NCI-H1417 (cell line): ENCODE measurements at places on chromosomes 3 and 15.

GRCh38 chr3:181455276-181455675 lies 256.4 kb upstream of the SOX2 start:
- no peak for DNase-seq

DNA sequence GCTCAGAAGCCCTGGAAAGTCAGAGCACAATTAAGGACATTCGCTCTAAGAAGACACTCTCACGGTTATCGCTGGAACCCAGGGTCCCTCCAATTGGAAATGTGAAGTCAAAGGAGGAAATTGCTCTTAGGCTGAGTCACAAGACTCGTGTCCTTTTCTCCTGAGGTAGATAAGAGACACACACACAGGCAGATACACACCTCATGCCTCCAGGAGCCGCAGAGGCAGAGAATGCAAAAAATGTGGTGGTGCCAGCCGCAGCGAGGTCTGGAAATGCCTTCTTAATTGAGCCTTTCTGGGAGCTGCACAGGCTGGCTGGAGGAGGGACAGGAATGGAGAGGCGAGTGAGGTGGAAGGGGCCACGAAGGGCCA lies 189.3 kb downstream of the OPA1 start:
- DNase-seq = no peak

GRCh38 chr15:59174835-59175831 lies 31.5 kb upstream of the LDHAL6B start:
- peak; percentile 67 for DNase-seq

DNA sequence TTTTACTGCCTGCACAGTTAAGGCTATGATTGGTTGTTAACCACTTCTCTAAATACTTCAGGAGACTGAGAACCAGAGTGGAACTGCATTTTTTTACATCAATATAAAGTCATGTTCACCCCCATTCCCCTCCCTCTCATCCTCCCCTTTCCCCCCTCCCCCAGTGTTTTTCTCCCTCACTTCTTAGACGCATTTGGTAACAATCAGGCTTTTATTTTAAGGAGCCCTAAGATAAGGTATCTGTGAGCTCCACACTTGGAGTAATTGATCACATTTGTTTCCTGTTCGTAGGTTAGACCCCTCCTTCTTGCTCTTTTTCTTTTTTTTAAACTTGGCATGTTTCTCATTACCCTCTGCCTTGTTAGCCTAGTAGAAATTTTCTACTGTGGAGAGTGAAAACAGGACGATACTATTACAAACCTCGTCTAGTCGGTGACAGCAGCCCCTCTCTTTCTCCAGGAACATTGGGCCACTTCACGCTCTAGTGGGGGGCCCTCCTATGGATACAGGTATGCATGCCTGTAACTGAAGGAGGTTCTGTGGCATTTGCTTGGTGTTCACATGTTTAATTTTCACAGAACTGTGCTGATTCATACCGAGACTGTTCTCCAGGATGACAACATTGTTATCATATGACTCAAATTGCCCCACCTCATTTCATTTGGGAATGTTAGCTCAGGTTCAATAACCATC lies 314.4 kb downstream of the MECOM start:
- DNase-seq = no peak

DNA sequence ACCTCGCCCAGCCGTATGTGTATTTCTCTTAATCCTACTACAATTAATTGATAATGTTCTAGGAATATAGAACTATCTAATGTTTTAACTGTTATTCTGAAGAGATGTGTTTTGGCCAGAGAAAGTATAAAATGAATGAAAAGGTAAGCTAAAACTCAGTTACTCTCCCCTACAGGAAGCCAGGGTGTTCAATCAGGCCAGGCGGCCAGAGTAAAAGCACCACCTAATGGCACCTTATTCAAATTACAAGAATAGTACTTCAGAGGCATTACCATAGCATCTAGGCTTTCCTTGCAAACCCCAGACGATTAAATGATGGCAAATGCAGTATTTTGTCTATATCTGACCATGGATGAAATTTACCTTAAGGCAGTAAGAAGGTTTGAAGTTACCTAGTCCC lies 10.4 kb downstream of the SLC12A8 start:
- DNase-seq = no peak

DNA sequence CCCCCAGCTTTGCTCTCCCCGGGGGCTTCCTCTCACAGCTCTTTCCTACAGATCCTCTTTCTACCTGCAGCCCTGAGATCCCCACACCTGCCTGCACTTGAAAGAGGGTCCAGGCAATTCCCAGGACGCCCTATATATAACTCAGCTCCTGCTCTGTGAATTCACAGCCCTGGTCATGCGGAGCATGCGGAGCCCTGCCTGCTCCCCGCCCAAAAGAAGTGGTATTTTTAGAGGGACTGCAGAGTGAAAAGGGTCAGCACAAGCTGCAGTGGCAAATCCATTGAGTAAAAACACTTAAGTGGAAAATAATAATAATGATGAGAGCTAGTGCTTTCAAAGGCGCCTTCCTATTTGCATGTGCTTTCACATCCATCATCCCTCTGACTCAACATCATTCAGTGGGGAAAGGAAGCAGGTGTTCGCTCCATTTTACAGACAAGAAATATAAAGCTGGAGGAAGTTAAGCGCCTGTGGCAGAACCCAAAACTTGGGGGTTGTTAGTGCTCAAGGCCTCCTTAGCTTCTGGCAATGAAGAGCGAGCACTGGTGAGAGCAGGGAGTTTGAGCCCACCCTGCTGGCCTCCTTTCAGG lies 76.3 kb upstream of the LIPC start:
- DNase-seq = peak; percentile 73

DNA sequence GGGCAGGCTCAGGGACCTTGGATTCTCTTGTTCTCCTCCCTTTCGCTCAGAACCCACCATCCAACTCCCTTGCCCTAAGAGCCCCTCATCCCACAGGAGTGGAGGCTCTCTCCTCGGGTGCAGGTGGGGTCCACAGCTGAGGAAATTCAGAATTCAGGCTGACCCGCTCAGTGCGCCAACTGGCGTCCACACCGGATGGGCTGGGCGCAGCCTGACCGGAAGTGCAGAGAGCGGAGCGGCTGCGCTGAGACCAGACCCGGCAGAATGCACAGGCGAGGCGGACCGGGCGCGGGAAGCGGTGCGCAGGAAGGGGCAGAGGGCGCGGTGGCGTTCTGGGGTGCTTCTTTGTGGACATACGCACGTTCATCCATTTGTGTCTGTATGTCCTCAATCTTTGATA lies 210.4 kb upstream of the NDN start:
- no peak for DNase-seq

DNA sequence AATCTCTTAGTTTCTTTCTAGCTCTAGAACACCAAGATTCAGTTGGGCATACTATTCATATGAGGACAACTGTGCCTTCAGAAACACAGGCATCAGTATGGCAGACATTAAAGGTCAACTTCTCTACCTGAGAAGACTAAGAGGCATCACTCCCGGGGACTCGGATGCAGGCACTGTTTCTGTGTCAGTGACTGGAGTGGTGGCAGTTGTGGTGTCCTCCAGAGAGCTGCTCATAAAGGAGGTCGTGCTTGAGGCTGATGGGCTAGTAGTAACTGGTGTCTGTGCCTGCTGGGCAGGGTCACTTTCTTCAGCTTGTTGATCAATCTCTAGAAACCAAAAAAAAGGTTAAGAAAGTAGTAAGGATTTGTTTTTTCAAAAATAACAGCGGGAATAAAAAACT lies 75.2 kb downstream of the FBXL22 start:
- DNase-seq = no peak

GRCh38 chr3:97974996-97975395 lies 2.8 kb upstream of the RIOX2 start:
- no peak for DNase-seq

GRCh38 chr3:63386568-63386967 lies 108.5 kb downstream of the SYNPR start:
- no peak for DNase-seq

GRCh38 chr15:33149919-33150318 lies 44.6 kb downstream of the FMN1 start:
- no peak for DNase-seq

DNA sequence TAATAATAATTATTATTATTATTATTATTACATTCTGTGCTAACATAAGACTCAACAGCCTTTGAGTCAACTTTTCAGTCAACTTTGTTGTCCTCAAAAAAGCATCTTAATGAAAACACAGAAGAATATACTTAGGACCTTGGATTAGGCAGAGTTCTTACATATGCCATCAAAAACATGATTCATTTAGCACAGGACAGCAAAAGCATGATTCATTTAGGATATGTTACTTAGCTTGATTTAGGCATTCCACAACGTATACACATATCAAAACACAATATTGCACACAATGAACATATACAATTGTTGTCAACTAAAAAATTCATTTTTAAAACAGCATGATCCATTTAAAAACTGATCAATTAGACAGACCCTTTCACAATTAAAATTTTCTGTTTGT lies 213.0 kb downstream of the FMN1 start:
- DNase-seq = no peak

DNA sequence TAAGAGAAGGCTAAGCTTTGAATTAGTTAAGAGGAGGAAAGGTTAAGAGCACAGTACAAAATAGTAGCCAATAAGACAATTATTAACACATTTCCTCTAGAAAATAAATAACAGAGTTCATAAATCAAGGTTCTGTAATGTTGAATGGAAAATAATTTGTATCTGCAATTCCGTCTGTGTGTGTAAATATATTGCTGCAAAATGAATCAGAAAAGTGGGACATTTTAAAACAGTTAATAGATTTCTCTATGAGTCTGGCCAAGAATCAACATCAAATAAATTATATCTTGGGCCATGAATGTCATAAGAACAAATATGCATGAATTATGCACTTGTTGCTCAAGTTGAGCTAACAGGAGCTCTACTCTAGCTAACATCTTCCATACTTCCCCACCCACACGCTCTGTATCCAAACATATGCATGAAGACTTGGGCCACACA lies 14.2 kb upstream of the SUCNR1 start:
- DNase-seq = no peak

- peak; percentile 69 for DNase-seq
These were observed 21.3 kb downstream of the DUT start for GRCh38 chr15:48352474-48353072.

DNA sequence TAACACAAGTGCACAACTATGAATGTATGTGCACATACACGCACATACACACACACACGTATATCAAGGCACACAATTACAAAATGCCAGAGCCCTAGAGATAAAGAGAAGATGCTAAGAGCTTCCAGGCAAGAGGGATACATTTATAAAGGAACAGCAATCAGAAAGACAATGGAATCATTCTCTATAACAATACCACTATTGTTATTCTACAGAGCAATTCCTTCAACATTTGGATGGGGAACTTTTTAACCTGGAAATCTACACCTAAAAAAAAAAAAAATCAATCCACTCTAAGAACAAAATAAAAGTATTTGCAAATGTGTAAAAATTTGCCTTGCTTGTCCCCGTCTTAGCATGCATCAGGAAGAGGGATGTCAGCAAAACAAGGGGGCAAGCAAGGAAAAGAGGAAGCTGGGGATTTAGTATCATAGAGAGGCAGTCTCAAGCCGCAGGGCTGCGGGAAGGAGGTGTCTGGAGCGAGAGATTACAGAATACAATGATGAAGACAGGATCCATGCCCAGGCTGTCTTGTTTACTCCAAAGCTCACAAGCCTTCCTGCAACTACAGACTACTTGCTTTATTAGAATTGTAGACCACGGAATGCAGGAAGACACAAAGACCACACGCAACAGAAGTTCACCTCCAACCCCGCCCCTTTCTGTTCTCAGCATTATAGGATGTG lies 220.2 kb downstream of the NTRK3 start:
- no peak for DNase-seq

DNA sequence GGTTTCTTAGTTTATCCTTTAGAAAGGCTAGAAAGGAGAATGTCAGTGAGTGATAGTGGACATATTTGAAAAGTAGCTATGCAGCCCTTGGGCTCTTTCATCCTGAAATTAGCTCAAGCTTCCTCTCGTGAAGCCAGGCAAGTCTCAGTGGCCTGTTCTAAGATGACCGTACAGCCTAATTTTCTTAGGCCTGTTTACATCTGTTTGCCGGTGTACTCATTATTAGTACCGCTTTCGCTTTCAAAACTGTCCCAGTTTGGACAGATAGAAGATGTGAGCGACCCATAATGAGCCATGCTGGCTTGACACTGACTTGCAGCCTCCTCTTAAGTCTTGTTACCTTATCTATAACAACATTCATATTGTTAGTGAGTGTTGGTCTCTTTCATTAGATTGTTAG lies 5.7 kb upstream of the ARL14 start:
- DNase-seq = no peak

DNA sequence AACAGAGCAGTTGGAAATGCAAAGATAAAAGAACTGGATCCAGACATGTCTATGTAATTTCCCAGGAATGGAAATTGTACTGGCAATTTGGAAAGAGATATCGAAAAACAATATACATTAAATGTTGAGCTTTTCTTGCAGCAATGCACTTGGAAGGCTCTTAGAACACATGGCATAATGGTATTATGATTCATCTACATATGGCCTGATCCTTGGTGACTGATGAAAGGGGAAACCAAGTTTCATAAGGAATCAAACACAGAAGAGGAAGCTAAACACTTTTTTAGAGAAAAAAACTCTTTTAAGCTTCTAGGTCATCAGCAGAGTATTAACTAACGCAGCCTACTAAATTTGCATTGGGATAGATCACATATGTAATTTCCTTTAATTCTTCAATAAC lies 12.4 kb upstream of the GREM1 start:
- DNase-seq = no peak

DNA sequence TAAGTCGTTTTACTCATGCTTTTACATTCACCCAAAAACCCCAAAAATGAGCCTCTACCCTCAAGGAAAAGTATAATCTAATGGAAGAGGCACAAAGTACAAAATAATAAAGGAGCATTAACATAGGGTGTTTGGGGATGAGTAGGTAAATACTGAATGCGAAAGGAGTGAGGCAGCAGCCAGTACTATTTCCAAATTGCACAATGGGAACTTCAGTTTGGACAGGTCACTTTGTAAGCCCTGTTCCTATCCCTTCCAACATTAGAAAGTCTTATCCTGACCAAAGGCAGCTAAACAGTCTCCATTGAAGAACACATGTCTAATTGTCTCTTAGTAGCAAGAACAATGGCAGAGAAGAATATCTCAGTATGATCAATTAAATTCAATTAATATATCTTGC lies 728.3 kb downstream of the GBE1 start:
- no peak for DNase-seq

- DNase-seq = no peak
These were observed 131.3 kb downstream of the DCLK3 start for GRCh38 chr3:36633060-36633459.

DNA sequence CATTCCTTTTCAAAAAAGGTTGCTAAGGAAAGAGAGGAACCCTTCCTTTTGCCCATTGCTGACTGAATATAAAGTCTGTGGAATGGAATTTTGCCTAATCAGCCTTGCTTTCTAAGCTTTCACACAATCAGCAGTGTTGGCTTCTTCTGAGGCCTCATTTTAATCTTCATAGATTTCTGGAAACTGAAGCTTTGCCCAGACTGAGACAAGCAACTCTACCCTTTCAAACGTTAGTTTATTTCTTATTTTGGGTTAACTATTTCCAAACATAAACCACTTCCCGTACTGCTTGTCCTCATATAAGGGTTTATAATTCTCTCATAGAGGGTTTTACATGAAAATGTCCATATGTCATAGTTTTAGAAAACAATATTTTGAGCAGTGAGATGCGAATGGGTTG lies 82.9 kb downstream of the NR1D2 start:
- no peak for DNase-seq

- no peak for DNase-seq
These were observed 7.2 kb upstream of the VPS8 start for GRCh38 chr3:184804801-184805200.
